Stimulated activated CD8-positive, alpha-beta memory T cell treated with anti-CD3 and anti-CD28 coated beads, Interleukin-15, amount 100 ng/mL, for 4 hours (primary cell): ENCODE measurements at places on chromosomes 4 and X.

DNA sequence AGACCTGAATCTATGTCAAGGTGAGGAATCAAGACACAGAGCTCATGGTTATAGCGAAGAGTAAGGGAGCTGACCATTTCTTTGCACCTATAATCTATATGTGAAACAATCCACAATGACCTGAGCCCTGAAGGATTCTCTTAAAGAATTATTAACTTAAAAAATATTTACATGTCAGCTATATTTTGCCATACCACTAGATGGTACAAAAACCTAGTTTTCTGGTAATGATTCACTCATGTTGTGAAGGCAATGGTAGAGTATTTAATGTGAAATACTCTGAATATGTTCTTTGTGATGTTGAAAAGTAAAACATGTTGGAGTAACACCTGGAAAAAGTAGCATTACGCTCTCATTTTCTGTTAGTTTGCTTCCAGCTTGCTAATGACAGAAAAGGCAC lies 40.0 kb downstream of the VGLL1 start:
- DNase-seq: no peak

DNA sequence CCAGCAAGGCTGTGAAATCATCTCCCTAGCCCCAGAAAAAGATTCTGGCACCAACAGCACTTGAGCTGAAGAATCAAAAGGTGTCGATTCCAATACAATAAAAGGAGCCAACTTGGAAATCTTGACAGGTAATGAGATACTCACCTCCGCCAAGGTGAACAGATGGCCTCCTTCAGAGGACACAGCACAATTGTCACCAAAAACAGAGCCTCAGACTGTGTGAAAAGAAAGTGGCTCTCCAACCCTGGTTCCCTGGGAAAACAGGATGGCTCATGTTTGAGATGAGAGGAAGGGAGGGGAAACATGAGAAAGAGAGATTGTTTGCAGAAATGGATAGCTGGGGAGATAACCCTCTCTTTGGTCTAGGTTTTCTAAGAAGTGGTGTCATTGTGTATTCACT lies 168.9 kb downstream of the HS3ST1 start:
- DNase-seq: no peak

DNA sequence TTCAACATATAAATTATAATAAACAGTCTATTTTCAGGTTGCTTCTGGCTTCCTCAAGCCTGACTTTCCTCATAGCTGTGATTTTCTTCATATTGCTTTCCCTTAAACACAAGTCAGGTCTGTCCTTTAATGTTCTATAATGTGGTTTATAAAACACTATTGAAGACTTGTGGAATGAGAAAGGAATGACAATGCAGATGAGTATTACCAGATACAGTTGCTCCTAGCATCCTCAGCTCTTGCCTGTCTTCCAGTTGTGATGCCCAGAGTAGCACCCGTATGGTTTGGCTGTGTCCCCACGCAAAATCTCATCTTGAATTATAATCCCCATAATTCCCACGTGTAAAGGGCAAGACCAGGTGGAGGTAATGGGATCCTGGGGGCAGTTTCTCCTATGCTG lies 265.7 kb upstream of the BOD1L1 start:
- no peak for DNase-seq

DNA sequence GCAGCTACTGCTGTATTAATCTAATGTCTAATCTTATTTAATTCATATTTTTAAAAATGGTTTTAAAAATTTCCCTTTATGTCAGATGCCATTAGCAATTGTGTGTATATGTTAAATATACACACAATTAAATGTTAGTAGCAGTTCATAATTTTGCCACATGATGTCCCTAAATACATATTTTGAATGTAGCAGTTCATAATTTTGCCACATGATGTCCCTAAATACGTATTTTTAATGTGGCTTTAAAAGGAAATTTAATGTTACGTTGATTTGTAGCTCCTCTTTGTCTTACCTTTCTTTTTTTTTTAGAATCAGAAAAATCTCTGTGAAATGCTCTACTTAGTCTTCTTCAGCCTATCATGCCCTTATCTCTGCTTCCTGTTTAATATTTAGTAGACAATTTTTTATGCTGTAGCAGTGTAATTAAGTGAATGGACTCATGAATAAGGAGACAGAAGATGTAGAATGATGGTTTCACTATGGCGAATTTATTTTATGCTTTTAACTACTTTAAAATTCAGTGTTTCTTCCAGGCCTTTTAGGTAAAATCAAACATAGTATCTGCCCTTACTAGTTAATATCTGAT lies 26.1 kb downstream of the RBM46 start:
- no peak for DNase-seq

DNA sequence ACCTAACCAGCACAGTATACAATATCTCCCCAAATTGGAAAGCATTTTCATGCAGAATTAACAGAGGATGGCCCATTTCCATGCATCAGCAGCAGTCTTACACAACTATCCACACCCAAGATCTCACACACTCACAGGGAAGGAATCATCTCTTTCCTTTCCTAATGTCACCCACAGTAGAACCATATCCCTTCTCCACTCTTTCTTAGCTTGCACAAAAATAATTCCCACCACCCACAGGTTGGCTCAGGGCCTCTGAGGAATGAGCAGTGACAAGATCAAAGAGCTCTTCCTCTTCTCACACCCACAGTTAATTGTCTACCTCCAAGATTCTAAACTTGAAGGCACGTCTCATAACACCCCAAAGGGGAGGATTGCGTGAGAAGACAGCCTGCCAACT lies 217.7 kb upstream of the VEGFC start:
- DNase-seq: no peak
